ENCODE measurements at places on chromosomes 1 and 21. TPM values are rescaled to one million over a fixed set of nuclear protein-coding genes. Genes with fewer than 3 reads are reported as not detected.

HTR6 gene
- total RNA-seq, result not detected

- peaks cover 5% of the 10 kb centered on the region for H3K27me3 ChIP-seq
- H3K4me3 ChIP-seq, result no peak overlapping the region
- no peaks in the 10 kb centered on the region for H3K36me3 ChIP-seq
- H3K27ac ChIP-seq, result no peak overlapping the region
- DNase-seq, result no peak
- peaks cover under 1% of the 10 kb centered on the region for H3K4me1 ChIP-seq
Measured at GRCh38 chr1:223477456-223477855, 84.2 kb downstream of the CCDC185 start.

ARHGAP30 gene
- 149 TPM for total RNA-seq

DNA sequence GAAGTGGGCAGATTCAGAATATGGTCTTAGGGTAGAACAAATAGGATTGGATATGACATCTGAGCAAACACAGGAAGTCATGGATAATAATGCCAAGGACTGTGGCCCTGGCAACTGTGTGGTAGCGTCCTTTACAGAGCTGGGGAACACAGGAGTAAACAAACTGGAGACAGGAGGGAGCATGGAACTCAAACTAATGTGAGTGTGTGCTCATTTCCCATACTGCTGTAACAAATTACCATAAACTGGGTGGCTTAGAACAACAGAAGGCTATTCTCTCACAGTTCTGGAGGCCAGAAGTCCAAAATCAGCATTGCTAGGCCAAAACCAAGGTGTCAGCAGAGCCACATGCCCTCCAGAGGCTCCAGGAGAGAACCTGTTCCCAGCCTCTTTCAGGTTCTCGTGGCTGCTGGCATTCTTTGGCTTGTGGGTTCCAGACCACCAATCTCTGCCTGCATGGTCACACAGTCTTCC, 106.4 kb downstream of the TGFBR3 start:
- no peaks in the 10 kb centered on the region for H3K4me1 ChIP-seq
- no peak for DNase-seq
- H3K4me3 ChIP-seq, result no peak overlapping the region
- H3K27ac ChIP-seq, result no peak overlapping the region

- peaks cover 24% of the 10 kb centered on the region for H3K36me3 ChIP-seq
- H3K27ac ChIP-seq, result peak overlapping the region; percentile 93
- H3K4me1 ChIP-seq, result peaks cover 21% of the 10 kb centered on the region
- no peak for DNase-seq
Measured at GRCh38 chr1:109091078-109091838, 694 bp downstream of the TMEM167B start.

GRCh38 chr1:231021540-231022031, 18.5 kb downstream of the FAM89A start:
- H3K36me3 ChIP-seq, result peaks cover 6% of the 10 kb centered on the region
- H3K27ac ChIP-seq, result no peak overlapping the region
- H3K4me1 ChIP-seq, result peaks cover 22% of the 10 kb centered on the region
- no peaks in the 10 kb centered on the region for H3K27me3 ChIP-seq

- DNase-seq, result no peak
- no peaks in the 10 kb centered on the region for H3K4me1 ChIP-seq
- H3K27me3 ChIP-seq, result no peaks in the 10 kb centered on the region
- peaks cover 29% of the 10 kb centered on the region for H3K36me3 ChIP-seq
- no peak overlapping the region for H3K4me3 ChIP-seq
- no peak overlapping the region for H3K27ac ChIP-seq
Measured at GRCh38 chr1:248850124-248850523, 8.8 kb downstream of the ZNF692 start.

DNA sequence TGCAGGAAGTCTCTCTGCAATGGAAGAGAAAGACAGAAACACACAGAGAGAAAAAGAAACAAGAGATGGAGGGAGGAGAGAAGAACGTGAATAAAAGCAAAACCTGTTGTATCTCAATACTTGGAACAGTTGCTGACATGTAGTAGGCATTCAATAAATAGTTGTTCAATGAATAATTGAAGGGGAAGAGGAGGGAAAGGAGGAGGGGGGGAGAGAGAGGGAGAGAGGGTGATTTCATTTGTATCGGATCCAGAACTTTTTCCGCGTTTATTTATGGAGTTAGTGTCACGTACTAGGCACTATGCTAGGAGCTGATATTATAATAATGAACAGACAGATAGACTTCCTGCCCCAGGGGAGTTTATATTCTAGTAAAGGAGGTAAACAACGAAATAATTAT, 144.1 kb downstream of the OMA1 start:
- no peak overlapping the region for H3K27ac ChIP-seq
- H3K36me3 ChIP-seq, result no peaks in the 10 kb centered on the region

Measured in activated T-helper 1 cell treated with anti-CD3 and anti-CD28 coated beads, Interleukin-12 subunit alpha, Interleukin-12 subunit beta, Interleukin-2, Interleukin-4 antibody, amounts not matched to agents 30 ng/mL and 10 ng/mL and 1 ng/mL, durations not matched to agents 14 hours and 24 hours and 36 hours (primary cell).